ENCODE measurements at places on chromosomes 12 and 14. TPM values are rescaled to one million over a fixed set of nuclear protein-coding genes. Genes with fewer than 3 reads are reported as not detected.

The LIN7A gene
- under 0.01 TPM for total RNA-seq

DNA sequence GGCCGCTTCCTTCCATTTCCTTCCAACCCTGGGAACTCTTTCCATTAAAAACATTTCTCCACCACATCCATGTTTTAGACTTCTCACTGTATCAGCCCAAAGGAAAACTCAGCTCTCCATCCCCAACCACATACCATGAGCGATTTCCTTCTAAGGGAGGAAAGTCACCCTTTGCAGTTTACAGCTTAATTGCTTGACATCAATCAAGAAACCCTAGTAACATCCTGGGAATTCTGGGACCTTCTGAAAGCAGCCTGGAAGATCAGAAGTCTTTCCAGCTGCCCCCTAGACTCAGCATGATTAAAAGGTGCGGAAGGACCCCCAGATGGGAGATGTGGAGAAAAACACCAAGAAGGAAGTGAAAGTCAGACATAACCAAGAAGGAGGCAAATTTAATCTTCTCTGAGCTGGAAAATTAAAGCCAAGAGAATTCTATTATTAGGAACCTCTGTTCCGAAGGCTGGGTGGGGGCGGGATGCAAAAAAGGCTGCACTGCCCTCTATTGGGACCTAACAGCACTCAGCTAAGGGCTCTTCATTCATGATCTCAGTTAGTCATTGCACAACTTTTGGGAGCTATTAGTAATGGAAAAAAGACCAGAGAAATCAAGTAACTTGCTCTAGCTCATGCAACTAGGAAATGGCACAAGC lies 73.3 kb upstream of the PLXNC1 start:
- DNase-seq, result peak; percentile 70

DNA sequence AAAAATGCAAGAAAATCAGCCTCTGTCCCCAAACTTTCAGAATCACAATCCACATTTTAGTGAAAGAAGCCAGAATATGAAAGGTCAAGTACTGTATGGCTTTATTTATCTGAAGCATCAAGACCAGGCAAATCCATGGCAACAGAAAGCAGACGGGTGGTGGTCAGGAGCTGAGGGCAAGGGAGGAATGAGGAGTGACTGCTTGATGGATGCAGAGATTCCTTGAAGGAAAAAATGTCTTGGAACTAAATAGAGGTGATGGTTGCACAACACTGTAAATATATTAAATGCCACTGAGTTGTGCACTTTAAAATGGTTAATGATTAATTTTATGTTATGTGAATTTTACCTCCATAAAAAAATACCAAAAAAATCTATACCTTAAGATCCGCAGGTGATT lies 165.1 kb downstream of the GXYLT1 start:
- DNase-seq, result no peak

- no peak for DNase-seq
Measured at GRCh38 chr14:54782751-54783659, 119.6 kb downstream of the GCH1 start.

DNA sequence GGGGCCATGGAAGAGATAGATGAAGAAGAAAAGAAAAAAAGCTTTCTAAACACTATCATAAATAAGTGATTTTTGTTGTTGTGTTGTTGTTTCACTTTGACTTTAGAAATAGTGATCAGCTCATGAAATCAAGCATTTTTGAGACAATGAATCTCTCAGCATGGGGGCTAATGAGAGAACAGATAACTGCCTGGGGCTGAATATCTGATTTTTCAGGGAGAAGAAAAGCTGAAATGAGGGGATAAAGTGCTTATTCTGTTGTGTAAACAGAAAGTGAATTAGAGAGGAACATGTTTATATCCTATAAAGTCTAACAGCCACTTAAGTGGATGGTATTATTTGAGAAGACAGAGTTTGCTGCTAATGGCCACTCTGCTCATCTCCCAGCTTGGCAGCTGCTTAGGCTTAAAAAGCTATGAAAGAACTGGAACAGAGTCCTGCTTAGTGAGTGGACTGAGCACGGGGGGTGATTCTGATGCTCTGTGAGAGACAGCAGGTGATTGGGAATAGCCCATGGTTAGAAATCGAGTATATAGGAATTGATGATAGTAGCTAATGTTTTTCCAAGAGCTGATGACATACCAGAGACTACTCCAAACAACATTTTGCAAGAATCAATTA lies 646.1 kb upstream of the TMEM132C start:
- no peak for DNase-seq

- DNase-seq, result peak; percentile 19
Measured at GRCh38 chr12:26252946-26253345, 57.6 kb downstream of the SSPN start.

DNA sequence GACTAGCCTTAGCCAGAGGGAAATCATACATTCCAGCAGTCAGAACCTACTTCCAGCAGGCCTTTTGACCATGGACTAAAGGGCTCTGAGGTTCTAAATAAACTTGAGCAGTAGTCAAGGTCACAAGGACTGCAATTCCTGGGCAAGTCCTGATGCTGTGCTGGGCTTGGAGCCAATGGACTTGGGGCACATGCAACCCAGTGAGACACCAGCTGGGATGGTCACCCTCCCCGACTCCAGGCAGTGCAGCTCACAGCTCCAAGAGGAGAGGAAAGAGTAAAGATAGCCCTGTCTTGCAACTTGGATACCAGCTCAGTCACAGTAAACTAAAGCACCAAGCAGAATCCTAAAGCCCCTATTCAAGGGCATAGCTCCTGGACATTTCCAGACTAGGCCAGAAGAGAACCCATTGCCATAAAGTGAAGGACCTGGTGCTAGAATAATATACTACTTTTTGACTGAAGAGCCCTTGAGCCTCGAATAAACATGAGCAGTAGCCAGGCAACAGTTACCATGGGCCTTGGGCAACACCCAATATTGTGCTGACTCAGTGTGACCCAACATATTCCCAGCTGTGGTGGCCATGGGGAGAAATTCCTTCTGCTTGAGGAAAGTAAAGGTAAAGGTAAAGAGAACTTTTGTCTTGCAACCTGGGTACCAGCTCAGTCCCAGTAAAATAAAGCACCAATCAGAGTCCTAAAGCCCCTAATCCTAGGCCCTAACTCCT lies 226.2 kb upstream of the CLEC14A start:
- no peak for DNase-seq

Data from RPMI7951 (cell line).